Colonic mucosa (tissue), 4 donors: ENCODE measurements at places on chromosomes 3 and 15. TPM values are rescaled to one million over a fixed set of nuclear protein-coding genes. Genes with fewer than 3 reads are reported as not detected.

PPIB gene
- total RNA-seq = 656 TPM

GOLGA8R gene
- 0.54 TPM for total RNA-seq

USP8 gene
- total RNA-seq = 98.9 TPM

ERICH6 gene
- total RNA-seq = not detected

DNA sequence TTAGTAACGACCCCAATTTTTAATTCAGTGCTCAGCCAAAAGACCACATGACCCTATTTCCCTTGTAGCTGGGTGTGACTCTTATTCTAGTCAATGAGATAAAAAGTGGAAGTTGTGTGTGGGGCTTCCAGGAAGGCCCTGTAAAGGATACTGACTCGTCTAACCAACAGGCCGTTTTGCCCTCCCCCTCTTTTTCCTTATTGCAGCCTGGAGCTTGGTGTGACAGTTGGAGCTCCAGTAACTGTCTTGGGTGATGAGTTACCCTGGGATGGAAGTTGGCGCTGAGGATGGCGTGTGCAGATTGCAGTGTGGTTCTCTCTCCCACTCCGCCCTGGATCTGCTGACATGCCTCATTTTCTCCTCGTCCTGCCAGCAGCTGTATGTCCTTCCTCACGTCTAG is 209.3 kb upstream of the PROK2 start:
- DNase-seq = no peak
- no peaks in the 10 kb centered on the region for H3K4me1 ChIP-seq
- no peaks in the 10 kb centered on the region for H3K27me3 ChIP-seq
- H3K36me3 ChIP-seq = no peaks in the 10 kb centered on the region
- H3K27ac ChIP-seq = no peak overlapping the region

DNA sequence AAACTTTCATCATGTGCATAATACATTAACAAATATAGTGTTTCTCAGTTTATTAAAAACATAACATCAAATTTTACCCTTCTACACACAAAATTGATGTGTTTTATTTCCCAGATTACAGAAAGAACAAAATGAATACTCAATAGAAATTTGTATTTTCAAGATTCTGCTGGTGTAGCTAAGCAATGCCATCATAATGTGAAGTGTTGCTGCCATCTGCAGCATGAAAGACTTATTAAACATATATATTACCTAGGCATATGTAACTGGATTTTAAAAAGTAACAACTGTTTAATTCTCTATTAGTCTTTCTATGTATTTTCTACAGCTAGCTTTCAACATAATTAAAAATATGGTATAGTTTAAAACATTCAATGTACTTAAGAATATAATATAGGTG is 27.5 kb downstream of the PLSCR5 start:
- no peaks in the 10 kb centered on the region for H3K4me1 ChIP-seq
- no peak overlapping the region for H3K4me3 ChIP-seq
- no peak overlapping the region for H3K27ac ChIP-seq

DNA sequence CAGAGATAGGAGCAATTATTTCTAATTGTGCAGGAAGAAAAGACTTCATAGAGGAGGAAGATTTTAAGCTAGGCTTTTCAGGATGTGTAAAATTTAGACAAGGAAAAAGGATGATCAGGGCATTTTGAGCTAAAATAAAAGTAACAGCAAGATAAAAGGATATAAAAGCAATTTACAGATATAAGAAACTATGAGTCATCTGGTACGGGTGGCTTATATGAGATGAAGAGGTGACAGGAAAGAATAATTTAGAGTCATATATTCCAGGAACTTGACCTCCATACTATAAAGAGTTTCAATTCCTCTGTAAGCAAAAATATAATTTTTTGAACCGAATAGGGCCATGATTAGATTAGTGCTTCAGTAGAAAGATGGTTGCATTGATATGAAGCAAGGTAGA is 273.7 kb downstream of the RBMS3 start:
- H3K4me1 ChIP-seq = no peaks in the 10 kb centered on the region
- no peaks in the 10 kb centered on the region for H3K36me3 ChIP-seq
- no peak overlapping the region for H3K4me3 ChIP-seq
- H3K27me3 ChIP-seq = no peaks in the 10 kb centered on the region

GRCh38 chr3:46922871-46923558 is 45.5 kb downstream of the PTH1R start:
- peaks cover 28% of the 10 kb centered on the region for H3K36me3 ChIP-seq
- no peak for DNase-seq
- H3K4me3 ChIP-seq = no peak overlapping the region
- peaks cover 16% of the 10 kb centered on the region for H3K4me1 ChIP-seq
- no peaks in the 10 kb centered on the region for H3K27me3 ChIP-seq

- no peaks in the 10 kb centered on the region for H3K4me1 ChIP-seq
- no peaks in the 10 kb centered on the region for H3K36me3 ChIP-seq
- no peak overlapping the region for H3K27ac ChIP-seq
- no peaks in the 10 kb centered on the region for H3K27me3 ChIP-seq
Measured at GRCh38 chr3:177924261-177924660, 612.0 kb upstream of the KCNMB2 start.

DNA sequence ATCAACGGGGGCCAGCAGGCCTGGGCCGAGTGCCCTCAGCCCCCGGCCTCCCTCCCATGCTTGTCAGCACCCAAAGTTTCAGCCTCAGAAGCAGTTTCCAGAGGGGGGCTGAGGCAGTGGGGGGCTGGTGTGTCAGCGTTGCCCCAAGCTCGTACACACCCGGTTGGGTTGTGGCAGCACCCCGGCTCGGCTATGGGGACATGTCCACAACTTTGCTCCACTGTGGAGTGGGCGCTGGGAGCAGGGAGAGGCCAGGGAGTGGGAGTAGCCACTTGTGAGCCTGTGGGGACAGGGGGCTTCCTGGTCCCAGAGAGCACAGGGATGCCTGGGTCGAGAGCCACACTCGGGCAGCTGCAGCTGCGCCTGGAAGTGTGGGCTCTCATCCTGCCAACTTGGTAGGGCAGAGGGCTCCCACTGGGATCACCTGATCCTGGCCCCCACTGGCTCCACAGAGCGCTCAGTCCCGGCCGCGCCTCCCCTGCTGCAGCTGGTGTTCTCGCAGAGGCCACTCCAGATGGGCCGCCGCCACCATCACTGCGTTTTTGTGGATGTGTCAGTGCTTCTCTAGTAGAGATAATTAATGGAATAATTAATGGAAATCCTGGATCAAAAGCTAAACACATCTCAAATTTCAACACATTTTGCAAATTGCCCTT is 75.1 kb downstream of the NR1D2 start:
- H3K4me1 ChIP-seq = no peaks in the 10 kb centered on the region
- no peak overlapping the region for H3K27ac ChIP-seq
- no peak overlapping the region for H3K4me3 ChIP-seq
- DNase-seq = no peak
- H3K27me3 ChIP-seq = no peaks in the 10 kb centered on the region
- no peaks in the 10 kb centered on the region for H3K36me3 ChIP-seq

- H3K27ac ChIP-seq = no peak overlapping the region
- H3K36me3 ChIP-seq = no peaks in the 10 kb centered on the region
- H3K27me3 ChIP-seq = no peaks in the 10 kb centered on the region
- no peak for DNase-seq
- H3K4me3 ChIP-seq = no peak overlapping the region
Measured at GRCh38 chr3:2838546-2839157, 271.5 kb downstream of the IL5RA start.

DNA sequence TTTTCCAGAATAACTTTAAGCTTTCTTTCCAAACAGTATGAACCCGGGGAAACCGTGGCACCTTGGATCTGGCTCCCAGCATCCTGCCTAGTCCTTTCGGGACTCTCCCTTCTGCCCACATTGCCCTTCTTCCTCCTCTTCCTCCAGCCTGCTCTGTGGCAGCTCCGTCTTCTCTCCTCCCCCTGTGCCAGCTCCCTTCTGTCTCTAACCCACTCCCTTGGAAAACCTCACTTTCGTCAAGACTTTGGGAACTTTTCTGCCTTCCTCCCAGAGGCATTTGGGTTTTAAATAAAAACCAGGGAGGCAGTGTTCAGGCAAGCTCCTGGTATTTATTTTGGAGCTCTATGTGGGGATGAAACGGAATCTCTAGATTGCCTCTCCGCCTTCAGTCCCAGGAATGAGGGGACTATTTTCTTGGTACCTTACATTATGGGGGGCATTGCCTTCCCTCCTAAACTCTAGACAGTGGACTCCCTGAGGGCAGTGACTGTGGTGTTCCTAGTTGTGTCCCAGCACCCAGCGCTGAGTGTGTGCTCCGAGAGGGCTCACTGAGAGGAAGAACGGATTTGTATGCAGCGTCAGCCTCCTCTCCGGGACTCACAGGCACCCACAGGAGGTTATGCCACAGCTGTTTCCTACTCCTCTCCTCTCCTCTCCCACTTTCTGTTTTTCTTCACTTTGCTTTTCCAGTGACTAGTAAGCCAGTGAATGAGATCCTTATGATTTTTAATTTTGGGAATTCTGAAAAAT is 105.4 kb upstream of the MRPS22 start:
- no peaks in the 10 kb centered on the region for H3K4me1 ChIP-seq
- no peak for DNase-seq
- no peaks in the 10 kb centered on the region for H3K27me3 ChIP-seq
